Activated CD4-positive, alpha-beta T cell treated with anti-CD3 and anti-CD28 coated beads, Interleukin-2, Interleukin-6, amounts not matched to agents 100 ng/mL and 50 ng/mL, durations not matched to agents 16 hours and 8 hours (primary cell): ENCODE measurements at places on chromosomes 4 and X.

DNA sequence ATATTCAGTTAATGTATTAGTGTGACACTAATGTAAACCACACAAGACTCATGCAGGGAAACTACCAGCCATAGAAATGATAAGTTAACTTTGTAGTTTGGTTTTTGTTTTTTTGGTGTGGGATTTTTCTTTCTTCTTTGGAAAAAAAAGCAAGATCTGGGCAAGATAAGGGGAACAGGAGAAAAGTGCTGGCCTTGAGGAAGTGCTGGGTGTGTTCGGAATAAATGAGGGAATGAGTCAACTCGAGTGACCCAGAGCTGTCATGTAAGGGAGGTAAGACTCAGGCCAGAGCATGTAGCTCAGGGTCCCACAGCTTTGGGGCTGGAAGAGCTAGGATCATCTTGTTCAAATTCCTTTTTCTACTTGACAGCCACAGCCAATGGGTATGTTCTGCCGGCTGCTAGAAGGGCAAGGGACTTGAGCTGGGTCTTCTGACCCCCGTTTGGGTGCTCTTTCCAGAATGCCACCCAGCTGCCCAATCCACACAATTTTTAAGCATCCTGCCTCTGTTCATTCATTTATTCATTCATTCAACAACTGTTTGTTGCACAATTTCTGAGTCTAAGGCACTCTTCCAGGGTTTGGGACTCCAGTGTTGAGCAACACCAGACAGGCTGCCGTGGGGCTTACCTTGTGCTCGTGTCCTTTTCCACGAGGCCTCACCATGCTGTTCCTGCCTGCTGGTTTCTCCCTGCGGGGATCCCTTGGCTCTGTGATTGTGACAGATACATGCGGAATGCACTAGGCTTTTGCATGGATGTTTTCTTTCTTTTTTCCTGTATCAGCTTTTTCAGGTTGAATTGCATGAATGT, 54.5 kb downstream of the CLDN34 start:
- DNase-seq = no peak

GRCh38 chrX:10597871-10598270, 22.5 kb downstream of the MID1 start:
- DNase-seq = peak; percentile 11

DNA sequence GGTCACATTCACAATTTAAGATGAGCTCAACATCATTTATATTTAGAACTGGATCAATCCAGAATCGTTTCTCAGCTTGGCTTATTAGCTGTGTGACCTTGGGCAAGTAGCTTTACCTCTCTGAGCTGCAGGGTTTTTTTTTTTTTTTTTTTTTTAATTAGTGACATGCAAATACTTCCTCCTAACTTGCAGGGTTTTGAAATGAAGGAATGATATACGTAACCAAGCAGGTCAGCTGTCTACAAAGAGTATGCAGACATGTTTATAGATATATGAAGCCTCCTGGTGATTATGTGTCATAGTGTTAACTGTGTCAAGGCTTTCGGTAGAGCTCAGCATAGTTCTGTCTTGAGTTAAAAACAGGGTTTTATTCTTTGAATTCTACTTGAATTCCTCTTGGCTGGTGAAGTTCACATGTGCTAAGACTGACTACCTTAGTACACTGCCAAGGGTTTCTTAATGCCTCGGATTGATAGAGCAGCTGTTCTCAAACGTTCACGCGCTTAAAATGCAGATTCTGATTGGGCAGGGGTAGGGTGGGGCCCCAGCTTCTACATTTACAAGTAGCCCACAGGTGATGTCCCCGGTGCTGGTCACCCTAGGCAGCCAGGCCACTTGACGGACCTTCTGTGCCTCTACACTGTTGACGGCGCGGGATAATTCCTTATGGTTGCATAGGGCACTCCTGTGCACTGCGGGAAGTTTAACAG, 654 bp upstream of the STS start:
- DNase-seq = peak; percentile 41

GRCh38 chrX:27608671-27609070, 18.5 kb downstream of the DCAF8L2 start:
- no peak for DNase-seq

- no peak for DNase-seq
These were observed 152.3 kb downstream of the WDFY3 start for GRCh38 chr4:84814094-84814750.

GRCh38 chrX:3216581-3217180, 129.8 kb downstream of the MXRA5 start:
- no peak for DNase-seq

- DNase-seq = no peak
These were observed 229.8 kb upstream of the TEX13C start for GRCh38 chrX:125089761-125090445.

DNA sequence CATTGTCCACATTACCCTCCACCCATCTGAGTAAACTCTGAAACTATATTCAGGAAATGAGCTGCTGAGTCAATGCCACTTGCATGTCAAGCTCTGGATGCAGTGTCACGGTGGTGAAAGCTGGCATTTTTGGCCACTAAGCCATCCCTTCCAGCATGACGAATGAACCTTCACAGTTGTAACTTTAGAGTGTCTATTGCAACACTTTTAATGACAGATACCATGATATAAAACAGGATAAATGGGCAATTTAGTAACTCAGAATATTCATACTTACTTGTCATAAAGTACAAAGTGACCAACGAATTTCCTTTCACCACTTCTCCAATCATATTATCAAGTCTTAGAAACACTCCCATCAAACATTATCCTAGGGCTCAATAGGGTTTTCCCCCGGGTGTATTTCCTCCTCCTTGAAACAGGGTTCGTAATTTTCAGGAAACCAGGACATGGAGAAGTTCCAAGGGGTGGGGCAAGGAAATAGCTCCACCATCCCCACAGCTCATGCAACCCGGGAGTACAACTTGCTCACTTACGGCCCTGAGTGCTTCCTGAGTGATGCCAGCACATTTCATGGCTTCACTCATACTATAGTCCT, 73.1 kb downstream of the MTHFD2L start:
- DNase-seq = peak; percentile 76

- DNase-seq = no peak
These were observed 59.3 kb downstream of the WDFY3 start for GRCh38 chr4:84907145-84907544.

DNA sequence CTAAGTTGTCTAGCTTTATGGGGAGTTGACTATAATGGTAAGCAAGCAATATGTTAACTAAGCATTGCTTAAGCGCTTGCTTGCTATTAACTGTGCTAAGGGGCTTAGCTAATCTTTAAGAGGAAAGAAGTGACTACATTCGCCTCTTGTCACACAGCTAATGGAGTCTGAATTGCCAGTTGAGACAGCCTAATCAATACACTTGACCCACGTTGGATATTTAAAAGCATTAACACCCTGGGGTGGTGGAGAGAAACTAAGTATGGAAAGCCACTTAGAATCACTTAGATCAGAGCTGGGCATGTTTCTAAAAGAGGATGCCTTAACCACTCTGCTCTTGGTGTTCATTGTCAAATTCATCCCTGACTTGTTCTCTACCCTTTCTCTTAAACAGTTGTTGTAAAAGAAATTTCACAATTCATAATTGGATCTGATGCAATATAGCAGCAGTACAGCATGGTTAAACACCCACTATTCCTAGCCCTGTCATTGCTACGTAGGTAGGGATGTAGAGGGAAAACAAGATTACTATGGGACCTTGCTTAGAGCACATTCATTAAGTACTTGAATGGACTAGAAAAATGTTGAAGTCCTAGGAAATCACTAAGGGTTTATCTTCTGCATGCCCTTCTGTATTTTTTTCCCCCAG, 3.5 kb downstream of the ZAR1 start:
- no peak for DNase-seq

GRCh38 chr4:53235547-53235946, 130.3 kb downstream of the SCFD2 start:
- DNase-seq = no peak

DNA sequence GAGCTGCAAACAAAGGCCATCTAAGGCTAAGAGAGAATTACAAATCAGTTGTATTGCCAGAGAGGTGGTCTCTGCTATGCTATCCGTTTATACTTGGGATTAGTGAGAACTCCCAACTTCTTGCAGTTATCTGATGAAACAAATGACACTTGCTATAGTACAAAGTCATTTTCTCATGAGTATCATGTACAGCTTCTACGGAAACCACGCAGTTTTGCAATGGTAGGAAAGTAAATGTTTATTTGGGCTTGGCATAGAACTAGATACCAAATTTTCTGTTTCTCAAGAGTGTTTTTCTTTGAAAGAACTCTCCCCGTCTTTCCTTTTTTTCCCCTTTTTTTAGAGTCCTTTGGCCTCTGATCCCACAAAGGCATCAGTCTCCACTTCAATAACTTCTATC, 128.2 kb upstream of the ENPEP start:
- DNase-seq = no peak

GRCh38 chrX:102950908-102951866, 14.1 kb downstream of the RAB40AL start:
- peak; percentile 66 for DNase-seq
